ENCODE measurements at places on chromosomes 2 and 18.

DNA sequence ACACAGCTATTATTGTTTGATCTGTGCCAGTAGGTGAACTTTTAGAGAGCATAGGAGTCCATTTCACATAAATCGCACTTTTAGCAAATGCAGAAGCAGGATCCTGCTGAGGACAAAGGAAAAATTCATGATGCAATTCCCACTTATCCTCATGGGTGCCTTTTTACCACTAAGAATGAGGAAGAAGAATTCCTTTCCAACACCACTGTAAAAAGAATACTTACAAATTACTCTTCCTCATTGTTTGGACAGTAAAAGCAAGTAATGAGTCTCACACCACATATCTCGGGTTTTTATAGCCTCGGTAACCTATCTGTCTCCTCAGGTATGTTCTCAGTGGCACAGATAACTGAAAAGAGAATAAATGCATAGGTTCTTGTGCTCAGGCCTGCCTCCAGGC is 238.5 kb downstream of the MTX2 start:
- no peak for DNase-seq

DNA sequence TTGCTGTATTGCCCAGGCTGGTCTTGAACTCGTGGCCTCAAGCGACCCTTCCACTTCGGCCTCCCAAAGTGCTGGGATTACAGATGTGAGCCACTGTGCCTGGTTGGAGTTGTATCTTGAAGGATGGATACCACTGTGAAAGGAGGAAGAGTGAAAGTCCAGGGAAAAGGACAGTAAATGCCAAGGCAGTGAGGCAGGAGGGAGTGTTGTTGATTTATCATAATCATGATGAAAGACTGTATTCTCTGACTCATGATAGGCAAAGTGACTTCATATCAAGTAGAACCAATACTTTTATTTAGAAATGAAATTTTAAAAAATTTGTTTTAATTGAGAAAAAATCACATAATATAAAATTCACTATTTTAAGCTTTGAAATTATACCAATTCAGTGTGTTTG is 162.3 kb downstream of the ARHGAP28 start:
- DNase-seq, result no peak

- no peak for DNase-seq
Observed at GRCh38 chr2:240557808-240558207, at the start of gene ANKMY1. Gene ANKMY1, minus strand, starts transcription at chr2:240557988. Its CDS starts 653 bp downstream, at chr2:240557335.

GRCh38 chr2:214130114-214130513 is 280.7 kb upstream of the VWC2L start:
- no peak for DNase-seq

GRCh38 chr2:170770008-170770605 is at the start of gene ERICH2:
Gene ERICH2, plus strand, starts transcription at chr2:170770378. Its CDS starts 304 bp downstream, at chr2:170770682.
- DNase-seq, result peak; percentile 10

GRCh38 chr2:1591978-1592907 is 152.1 kb downstream of the PXDN start:
- no peak for DNase-seq

GRCh38 chr2:108378851-108379250 is 1.1 kb downstream of the SULT1C4 start:
- DNase-seq, result no peak

DNA sequence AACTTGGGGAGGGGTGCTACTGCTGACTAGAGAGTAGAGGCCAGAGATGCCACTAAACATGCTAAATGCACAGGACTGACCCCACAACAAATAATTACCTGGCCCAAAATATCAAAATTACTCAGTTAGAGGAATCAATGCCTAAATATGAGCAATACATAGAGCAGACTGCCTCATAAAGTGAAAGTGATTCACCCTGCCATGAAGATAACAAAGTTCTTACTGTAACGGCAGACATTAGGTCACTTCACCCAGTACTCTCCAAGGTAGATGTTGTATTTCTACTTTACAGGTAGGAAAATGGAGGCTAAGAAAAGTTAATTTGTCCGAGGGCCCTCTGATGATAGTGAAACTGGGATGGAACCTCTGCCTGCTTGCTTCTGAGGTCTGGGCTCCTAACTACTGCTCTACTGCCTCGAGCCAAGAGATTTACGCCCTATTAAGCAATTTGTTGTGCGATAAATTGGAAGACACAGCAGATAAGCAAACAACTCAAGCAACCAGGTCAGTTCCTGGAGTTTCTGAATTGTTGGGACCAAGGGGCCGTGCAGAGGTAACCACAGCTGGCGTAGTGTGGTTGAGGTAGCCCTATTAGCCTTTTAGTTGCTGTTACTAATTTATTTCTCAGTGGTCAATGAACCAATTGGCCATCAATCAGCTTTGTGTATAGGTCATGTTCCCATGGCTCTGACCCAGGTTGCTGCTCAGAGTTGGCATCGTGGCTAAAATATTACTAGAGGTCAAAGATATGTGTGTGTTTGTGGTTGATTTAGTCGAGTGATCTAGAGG is 4.8 kb downstream of the DHRS9 start:
- DNase-seq, result no peak

DNA sequence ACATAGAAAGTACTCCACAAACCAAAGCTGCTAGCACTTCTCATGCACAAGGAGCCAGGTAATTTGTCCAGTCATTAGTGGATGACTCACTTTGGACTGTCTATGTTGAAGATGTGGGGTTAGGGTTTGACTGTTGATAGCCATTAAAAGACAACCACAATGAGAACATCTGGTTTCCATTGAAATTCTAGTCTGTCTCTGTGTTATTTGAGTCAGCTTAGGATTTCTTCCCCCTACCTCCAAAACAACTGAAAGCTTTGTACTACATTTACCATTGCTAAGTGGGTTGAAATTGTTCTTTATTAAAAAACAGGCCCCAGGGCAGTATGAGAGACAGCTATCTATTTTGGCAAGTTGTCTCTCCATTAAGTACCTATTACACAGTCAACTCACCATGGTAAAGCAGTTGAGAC is 50.2 kb upstream of the ANKRD44 start:
- no peak for DNase-seq

- DNase-seq, result no peak
Observed at GRCh38 chr18:53991202-53991601, 233.3 kb downstream of the MBD2 start.

DNA sequence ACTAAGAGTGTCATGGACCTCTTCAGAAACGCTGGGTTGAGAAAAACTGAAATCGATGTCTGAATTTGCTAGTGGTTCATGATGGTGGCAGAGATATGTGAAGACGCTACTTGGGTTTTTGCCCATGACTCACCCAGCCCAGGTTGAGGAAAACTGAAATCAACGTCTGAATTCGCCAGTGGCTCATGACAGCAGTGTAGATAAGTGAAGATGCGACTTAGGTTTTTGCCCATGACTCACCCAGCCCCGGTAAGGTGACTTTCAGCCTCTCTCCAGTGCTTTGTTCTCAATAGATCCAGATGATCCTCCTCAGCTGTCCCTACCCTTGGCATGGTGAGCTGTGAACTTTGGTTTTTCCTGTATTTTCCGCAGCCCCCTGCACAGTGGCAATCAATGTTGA is 105.3 kb upstream of the SIX3 start:
- no peak for DNase-seq

GRCh38 chr2:173077506-173078177 is 2.0 kb downstream of the MAP3K20 start:
- no peak for DNase-seq

DNA sequence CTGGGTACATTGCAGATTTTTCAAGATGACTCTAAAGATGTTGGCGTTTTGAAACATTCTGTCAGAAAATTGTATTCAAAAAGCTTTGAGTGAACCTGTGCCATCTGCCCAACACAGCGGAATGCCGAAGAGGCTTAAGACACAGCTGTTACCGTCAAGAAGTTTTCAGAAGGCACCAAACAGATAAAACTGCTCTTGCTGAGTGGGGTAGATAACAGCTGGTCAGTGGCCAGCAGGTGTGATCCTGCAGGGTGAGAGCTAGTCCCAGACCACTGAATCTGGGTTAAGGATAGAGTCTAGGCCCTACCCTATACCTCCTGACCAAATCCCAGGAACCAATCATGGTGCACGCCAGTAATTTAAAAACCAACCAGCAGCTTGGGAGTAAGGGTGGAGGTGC is 60.5 kb upstream of the B3GNT7 start:
- no peak for DNase-seq

DNA sequence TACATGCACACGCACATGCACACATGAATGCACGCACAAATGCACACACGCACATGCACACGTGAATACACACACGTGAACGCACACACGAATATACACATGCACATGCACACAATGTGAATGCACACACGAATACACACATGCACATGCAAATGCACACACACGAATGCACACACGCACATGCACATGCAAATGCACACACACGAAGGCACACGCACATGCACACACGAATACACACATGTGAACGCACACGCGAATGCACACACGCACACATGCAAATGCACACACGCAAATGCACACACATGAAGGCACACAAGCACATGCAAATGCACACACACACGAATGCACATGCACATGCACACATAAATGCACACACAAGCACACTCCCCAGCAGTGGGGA is 68.6 kb upstream of the GPC1 start:
- DNase-seq, result no peak

GRCh38 chr18:3624935-3625741 is 175.2 kb downstream of the TGIF1 start:
- DNase-seq, result no peak

DNA sequence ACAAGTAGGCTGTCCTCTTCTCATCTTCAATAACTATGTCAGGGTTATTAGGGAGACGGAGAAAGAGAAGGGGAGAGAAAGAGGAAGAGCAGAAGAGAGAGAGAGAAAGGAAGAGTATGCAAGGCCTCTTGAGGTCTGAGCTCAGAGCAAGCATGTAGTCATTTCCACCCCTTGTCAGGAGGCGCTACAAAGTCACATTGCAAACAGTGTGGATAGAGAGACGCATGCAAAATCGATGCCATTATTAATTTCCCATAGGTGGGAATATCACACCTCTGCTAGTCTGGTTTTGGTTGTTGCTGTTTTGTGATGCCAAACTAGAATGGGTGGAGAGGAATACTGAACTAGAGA is 24.2 kb upstream of the SERPINE2 start:
- no peak for DNase-seq

DNA sequence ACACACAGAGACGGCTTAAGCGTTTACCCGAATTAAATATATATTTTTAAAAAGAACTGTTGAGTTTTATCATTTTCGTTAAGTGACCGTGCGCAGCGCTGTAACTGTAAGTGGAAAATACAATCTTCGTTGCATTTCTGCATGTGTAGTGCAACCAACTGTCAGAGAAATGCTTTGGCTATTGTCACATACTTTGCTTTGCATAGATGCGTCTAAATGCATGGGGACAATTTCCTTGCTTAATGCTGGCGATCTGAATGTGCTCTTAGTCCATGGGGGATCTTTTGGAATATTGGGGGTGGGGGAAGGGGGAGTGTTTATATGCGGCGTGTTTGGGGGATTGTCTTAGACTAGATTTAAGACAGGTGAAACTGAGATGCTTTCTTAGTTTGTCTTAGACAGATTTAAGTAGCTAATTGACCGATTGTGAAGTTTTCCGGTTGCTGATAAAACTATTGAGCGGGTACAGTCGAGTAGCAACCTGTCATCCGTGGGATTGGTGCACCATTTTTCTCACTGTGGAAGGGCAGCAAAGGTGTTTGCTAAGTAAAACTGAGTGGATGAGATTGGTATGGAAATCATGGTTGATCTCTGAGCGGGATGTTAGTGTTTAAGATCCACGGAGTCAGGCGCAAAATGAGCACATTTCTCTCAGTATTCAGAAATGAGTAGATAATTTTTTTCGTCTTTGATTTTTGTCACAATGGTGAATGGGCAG is 476 bp downstream of the VSNL1 start:
- DNase-seq, result no peak

DNA sequence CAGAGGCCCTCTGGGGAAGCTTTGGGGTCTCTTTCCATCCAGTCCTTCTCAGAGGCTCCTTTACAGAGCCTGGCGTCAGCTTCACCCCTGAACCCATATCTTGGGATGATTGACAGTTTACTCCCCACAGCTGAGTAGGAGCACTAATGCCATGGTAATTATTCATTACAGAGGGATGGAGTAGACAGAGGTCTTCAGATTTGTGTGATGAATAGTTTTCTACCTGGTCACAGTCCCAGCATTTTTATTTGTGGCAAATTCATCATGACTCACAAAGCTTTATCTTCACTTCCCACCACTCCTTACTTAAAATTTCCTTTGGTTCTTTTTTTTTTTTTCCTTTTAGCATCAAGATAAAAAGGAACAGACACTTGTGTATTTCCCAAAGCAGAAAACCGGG is 104.2 kb downstream of the CCDC85A start:
- no peak for DNase-seq

DNA sequence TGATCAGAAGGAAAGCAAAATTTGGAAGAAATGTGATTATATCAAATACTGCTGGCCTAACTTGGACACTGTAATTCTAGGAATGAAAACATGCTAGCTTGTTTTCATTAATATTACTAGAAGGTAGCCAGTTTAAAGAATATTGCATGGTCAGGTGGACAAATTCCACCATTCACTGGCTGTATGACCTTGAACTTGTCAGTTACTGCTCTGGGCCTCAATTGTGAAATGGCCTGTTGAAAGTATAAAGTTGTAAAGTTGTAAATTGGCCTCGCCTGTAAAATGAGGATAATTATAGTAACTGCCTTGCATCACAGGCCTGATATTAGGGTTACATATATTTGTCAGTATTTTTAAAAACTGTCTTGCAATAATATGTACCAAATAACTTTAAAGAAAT is 398.4 kb upstream of the CHST9 start:
- DNase-seq, result no peak

GRCh38 chr18:27240383-27240782 is 55.3 kb upstream of the CHST9 start:
- DNase-seq, result no peak

- no peak for DNase-seq
Observed at GRCh38 chr2:230692760-230693159, 19.9 kb upstream of the CAB39 start.

DNA sequence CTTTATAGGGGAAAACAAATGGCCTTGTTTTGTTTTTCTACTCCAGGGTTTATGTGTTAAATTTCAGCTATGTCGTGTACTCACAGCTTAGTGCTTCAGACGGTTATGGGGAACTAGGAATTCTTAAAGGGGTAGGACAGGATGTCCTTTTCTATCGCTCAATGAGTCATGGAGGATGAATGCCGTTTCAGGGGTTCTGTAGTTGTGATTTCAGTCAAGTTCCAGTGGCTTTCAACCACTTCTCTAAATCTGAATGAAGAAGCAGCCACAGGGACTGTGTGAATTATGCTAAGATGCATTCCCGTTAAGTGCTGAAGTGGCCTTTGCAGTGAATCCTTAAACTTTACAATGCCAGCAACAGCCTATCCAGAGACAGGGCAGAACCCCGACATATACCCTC is 1231.7 kb upstream of the ZEB2 start:
- no peak for DNase-seq

- DNase-seq, result no peak
Observed at GRCh38 chr2:85549826-85550225, 10.9 kb downstream of the MAT2A start.

Measured in NCI-H187 treated with DMSO at 0.1 percent for 48 hours (cell line).